ENCODE measurements at places on chromosomes 7 and 10.

GRCh38 chr7:67019562-67020390 lies 23.1 kb downstream of the TYW1 start:
- DNase-seq: peak; percentile 56

DNA sequence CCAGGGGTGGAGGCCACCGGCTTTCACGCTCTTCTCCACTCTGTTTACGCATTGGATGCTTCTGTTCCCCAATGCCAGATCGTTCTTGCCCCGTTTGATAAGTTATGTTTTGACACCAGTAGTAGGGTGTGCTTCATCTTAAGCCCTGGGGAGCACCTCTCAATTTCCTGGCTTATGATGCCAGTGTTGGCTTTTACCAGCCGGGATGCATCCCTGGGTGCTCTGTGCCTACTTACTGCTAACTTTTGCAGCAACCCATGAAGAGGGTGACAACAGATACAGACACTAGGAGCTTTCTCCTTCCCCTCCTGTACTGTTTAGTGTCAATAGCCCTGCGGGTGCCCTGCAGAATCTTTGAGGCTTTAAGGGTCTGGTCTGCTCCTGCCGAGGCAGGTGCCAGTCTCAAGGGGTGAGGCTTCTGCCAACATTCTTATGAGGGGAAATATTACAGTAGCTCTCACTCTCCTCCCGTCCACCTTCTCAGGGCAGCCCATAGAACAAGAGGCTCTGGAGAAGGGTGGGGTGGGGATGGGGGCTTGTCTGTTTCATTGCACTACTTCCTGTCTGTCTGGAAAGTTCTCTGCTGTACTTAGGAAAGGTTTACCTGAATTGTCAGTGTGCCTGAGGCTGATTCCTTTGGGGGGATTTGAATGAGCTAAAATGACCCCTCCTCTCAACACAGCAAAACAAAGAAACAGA lies 23.3 kb downstream of the ADCY1 start:
- no peak for DNase-seq

DNA sequence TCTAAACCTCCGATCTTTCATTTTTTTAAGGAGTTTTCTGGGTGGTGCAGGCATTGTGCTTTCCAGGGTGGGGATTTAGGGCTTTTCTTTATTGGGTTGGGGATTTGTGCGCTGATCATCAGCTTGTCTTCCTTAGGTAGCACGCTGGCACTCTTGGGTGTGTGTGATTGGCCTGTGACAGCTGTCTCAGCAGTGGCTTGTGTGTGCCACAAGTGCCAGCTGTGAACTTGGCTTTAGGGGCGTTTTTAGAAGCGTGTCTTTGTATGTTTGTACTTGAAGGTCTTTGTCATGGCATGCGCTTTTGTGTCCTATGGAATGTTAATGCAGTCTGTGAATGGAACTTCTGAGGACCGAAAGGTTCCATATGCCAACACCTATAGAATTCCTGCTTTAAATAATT lies 788 bp downstream of the AKAP9 start:
- DNase-seq: no peak

DNA sequence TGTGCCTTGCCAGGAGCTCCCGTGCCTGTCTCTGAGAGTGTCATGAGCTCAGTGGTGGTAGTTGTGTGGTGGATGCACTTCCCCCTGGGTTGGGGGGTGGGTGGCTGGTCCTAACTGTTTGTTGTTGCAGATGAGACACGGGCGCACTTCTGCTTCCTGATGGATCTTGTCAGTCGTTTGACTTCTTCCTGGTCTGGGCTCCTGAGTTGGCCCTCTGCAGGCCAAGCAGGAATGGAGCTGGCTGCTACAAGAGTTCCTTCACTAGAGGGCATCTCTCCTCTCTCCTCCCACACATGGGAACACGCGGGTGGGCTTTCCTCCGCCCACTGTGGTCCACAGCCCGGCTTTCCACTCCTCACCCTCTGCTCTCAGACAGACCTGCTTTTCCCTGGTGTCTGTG lies 82.0 kb downstream of the BMS1 start:
- no peak for DNase-seq

GRCh38 chr7:15839416-15840100 lies 153.1 kb upstream of the MEOX2 start:
- no peak for DNase-seq

GRCh38 chr10:124733571-124734245 lies 10.5 kb downstream of the FAM53B start:
- no peak for DNase-seq
